Right hindlimb (tissue), 1 donor: ENCODE measurements at places on chromosomes 7 and 10.

DNA sequence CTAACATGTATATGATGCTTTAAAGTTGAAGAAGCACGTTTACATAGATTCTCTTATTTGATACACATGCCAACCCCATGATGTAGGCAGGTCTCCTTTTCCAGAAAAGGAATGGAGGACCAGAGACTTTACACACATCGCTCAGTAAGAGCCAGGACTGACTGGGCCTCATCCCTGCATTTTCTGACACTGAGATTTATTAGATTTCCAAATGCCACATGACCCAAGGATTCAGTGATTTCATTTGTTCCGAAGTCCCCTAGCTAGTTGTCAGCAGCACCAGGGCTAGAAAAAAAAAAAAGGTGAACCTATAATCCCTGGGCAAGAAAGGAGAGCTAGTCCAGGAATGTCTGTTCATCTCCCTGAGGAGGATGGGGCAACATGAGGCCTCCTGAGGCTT is 143.3 kb upstream of the AGK start:
- no peak for DNase-seq

GRCh38 chr10:97131181-97131628 is 54.6 kb downstream of the SLIT1 start:
- DNase-seq = peak; percentile 40

DNA sequence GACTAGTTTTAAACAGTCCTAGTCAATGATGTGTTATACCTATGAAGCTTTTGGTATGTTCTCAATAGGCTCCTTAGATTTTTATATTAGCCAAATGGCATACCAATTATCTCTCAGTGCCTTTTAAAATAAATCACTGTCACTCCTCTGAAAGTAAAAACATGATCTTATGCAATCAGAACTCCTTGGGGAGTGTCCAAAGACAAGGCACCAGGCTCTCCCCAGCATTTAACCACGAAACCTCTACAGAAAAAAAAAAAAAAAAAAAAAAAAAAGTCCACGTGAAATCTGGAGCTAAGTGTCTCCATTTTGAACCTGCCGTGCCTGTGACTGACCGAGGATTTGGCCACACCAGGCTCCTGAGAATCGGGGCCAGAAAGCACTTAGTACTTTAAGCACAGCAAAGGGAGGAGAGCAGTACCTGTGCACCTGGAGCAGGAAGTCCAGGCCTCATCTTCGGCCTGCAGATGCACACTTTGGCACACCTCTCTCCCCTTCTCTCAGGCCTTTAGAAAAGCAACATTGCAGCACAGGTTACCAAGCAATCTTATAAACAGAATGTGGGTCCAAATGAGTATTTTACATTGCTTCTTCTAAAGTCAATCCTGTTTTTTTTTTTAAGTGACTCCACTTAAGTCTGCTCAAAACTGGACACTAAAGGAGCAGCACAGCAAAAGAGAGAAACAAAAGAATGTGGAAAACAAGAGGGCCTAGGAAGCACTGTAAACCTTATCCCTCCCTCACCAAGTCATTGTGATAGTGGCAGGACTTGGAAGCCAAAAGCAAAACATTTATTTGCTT is 1.5 kb downstream of the FAM13C start:
- no peak for DNase-seq

GRCh38 chr7:137453356-137453755 is 109.8 kb upstream of the PTN start:
- DNase-seq = no peak

DNA sequence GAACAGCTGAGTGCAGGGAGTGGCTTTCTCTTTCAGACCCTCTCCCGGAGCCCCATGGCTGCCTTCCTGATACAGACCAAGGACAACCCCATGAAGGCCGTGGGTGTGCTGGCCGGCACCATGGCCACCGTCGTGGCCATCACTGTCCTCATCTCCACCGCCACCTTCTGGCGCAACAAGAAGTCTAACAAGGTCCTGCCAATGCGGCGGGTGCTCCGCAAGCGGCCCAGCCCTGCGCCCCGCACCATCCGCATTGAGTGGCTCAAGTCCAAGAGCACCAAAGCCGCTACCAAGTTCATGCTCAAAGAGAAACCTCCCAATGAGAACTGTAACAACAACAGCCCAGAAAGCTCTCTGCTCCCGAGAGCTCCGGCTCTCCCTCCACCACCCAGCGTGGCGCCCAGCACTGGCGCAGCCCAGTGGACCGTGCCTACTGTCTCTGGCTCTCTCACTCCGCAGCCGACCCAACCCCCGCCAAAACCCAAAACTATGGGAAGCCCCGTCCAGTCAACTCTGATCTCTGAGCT is 11.2 kb downstream of the LRIT2 start:
- no peak for DNase-seq

GRCh38 chr7:20509892-20510572 is 105.4 kb upstream of the ABCB5 start:
- DNase-seq = no peak

DNA sequence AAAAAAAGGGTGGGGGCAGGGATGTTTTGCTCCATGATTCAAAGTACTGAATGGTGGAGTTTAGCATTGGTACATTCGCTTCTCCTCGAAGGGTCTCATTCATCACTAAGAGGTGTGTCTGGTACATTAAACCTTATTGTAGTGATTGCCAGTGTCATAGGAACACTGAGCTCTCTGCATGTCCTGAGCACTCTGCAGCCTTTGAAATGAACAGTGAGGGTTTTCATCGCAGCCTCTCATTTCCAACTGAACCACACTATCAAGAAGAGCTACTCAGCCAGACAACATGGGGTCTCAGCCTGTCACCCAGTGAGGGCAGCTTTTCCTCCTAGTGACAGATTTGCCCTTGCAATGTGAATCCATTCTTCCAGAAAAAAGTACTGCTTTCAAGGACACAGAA is 7.6 kb upstream of the DEPP1 start:
- no peak for DNase-seq

- DNase-seq = no peak
Observed at GRCh38 chr7:6558837-6559236, 7.6 kb upstream of the GRID2IP start.

DNA sequence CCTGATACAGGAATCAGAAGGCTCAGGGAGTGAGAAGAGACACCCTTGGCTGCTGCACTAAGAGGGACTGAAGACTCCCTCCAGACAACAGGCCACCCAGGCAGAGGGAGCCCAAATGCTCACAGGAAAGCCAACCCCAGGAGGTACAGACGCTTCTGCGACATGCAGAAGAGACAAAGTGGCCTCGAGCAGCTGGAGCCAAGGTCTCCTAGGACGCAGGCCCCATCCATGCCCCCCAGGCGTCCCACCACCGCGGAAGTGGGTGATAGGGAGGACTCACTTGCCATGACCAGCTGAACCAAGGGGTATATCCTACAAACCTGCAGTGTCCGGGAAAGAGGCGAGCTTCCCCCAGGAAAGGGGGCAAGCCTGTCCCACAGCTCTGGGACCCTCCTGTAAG is 56.9 kb downstream of the CTBP2 start:
- no peak for DNase-seq

DNA sequence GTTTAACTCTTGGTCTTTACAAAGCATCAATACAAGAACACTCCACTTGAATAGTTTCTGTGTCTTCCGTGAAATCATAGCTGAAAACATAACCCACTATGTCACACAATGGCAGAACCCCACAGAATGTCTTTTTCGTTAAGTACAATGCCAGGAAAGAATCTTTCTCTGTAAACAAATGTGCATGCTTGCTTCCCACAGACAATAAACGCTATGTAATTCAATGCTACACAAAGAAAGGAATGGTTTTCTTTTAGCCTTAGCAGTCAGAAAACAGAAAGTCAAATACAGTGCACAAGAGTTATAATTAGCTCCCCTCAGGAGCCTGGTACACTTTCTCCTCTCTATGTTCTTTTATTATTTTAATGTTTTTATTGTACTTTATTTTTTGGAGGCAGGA is 186.1 kb downstream of the SRPK2 start:
- DNase-seq = no peak
